ENCODE measurements at places on chromosomes 4 and X.

DNA sequence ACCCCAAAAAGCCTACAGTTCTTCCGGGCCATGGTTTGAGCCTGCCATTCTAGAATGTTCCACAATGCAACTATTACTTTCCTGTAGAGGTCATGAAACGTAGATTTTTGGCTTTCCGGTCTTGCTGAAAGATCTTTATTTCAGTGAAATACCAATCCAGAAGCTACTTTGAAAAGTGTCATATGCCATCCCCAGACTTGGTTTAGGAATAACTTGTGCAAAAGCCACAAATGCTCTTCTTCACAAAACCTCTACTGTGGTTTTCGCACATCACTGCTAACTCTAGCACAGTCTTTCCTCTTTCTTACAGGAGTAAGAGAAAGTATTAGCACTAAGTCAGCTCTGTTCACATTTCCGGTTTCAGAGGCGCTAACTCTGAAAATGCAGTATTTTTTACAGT is 12.7 kb upstream of the CD40LG start:
- DNase-seq = no peak

DNA sequence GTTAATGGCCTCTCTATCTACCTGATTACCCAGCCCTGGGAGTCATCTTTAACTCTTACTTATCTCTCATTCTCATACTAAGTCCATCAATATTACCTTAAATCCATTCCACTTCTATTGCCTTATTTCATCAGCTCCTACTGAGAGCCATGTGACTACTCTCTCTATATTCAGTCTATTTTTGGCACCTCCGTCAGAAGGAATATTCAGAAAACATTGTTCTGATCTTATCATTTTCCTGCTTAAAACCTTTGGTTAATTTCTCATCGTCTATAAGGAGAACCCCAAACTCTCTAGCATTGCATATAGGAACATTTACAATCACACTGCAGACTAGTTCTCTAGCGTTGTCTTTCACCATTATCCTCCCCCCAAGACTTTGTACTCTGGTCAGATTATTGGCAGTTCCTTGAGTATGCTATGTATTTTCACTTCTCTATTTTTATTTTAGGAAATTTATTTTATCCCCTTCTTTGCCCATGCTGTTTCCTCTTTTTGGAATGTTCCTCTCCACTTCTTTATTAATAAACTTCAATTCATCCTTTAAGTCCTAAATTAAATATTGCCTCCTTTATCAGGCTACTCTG is 13.7 kb upstream of the AMMECR1 start:
- no peak for DNase-seq

DNA sequence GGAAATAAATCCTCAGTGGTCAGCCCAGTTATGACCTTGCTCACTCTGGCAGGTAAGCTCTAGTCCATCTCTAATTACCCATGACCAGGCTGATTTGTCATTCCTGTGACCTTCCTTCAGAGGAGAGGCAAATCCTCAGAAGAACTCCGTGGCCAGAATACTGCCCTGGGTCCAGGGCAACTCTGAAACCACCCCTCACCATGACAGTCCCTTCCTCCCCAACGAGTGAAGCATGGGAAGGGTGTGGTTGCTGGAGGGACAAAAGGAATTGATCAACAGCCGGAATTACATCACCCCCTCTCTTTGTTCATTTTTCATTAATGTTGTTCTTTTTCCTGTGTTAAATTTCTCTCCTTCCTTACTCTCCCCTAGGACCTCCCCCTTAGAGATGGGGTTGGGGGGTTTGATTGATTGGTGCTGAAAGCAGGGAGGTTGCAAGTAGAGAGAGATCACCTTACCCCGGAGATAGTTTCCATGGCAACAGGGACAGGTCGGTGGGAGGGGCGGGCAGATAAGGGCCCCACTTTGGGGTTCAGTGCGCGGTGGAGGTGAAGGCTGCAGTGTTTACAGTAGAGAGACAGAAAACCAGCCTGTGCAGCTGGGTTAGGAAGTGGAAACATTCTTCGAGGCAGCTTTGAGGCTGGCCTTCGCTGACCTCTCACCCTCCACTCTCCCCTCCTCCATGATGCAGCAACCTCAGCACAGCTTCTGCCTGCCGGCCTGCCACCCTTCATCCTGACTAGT is 647.4 kb downstream of the BCOR start:
- no peak for DNase-seq

GRCh38 chr4:161714931-161715330 is 448.9 kb downstream of the FSTL5 start:
- DNase-seq = no peak

- no peak for DNase-seq
These were observed 132.7 kb downstream of the PJA1 start for GRCh38 chrX:69032601-69033000.

DNA sequence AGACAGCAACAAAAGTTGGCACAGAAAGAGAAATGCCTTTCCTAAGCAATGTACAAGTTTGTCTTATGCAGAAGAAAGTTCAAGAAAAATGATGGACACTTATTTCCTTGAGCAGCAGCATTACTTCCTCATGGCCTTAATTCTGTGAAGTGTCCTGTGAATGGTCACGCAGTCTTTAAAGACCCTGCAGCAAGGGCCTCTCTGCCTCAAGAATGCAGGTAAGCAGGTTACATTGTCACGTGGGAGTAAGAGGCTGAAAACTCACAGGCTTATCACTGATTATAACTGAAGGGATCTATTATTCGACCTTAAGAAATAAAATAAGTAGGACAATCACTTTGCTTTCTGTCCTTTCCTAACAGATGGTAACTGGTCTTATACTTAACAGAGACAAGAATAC is 109.1 kb downstream of the ATP8A1 start:
- DNase-seq = no peak

DNA sequence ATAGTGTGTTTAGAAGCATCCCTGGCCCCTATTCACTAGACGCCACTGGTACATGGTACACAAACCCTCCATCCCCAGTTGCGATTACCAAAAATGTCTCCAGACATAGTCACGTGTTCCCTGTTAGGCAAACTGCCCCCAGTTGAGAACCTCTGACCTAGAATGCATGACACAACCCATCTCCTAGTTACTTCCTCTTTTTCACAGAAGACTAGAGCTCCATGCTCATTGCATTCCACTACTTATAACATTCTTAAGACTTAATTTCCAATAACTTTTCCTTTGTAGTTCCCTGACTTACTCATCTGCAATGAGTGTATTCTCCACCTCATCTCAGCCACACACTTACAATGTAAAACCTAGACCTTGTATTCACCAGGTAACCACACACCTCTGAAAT is 68.6 kb downstream of the PRSS12 start:
- no peak for DNase-seq

- DNase-seq = no peak
These were observed 20.8 kb upstream of the SLC10A4 start for GRCh38 chr4:48462363-48462762.

DNA sequence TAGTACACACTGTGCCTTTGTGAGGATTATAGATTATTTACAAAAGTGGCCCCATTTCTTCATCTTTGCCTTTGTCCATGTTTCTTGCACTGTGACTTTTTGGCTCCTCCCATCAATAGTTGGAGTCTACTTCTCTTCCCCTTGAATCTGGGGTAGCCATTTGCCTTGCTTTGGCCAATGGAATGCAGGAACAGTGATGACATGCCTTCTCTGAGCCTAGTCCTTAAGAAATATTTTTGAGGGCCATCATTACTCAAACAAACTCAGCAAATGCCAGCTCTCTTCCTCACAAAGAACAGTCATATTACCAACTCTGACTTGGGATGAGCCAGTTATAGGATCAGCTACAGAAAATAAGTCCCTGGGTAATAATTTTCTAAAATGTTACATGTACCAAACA is 189.6 kb downstream of the FRMPD4 start:
- DNase-seq = no peak

- DNase-seq = no peak
These were observed 355.8 kb downstream of the KLHL4 start for GRCh38 chrX:87873347-87873941.

- DNase-seq = no peak
These were observed 67.4 kb downstream of the CRMP1 start for GRCh38 chr4:5825321-5826041.

DNA sequence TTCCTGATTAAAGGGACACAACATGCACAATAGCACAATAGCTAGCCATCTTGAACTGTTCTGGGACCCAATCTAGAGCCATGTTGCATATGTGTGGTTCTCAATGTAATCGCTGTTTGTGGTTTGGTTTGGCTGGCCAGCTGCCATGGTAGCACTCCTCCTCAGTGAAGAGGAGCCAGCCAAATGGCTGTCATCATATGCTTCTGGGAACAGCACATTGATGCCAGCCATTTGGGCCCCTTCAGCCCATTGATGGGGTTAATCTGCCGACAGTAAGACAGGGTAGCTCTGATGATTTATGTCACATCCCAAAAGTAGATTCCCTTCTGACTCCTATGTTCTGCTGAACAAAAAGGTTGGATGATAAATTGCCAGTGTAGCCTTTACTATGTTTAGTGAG is 48.5 kb downstream of the AWAT2 start:
- no peak for DNase-seq

- DNase-seq = no peak
These were observed 2.8 kb downstream of the ABLIM2 start for GRCh38 chr4:8155660-8156421.

DNA sequence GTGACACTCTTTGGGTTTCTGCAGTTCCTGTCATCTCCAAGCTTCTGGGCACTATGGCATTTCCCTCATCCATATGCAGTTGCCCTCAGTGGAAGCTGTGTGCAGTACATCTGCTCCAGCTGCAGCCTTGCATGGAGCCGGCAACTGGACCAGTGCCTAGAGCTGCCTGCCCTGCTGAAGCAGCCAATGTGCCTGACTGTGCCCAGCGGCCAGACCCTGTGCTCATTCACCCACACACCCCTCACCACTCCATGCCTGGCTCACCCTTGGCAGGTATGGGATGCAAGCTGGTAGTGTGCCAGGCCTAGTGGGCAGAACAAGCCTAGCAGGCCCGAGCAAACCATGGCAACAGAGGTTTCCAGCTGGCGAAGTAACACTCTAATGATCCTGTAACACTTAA is 370.8 kb downstream of the FSTL5 start:
- no peak for DNase-seq

DNA sequence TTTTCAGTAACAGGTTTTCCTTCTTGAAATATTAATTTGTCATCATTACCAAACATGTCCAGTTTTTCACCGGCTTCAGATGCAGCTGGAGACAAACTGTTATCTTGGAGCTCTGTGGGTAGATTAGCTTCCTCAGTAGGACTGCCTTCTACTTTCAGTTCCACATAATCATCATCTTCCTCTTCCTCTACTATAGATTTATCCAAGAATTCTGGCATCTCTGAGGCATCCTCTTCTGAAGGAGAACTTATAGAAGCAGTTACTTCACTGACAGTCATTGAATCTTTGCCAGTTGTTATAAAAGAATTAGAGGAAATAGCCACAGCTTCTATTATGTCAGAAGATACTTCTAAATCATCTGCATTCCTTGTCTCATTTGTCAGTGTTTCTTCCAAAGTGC is 162.9 kb downstream of the LRBA start:
- DNase-seq = no peak

DNA sequence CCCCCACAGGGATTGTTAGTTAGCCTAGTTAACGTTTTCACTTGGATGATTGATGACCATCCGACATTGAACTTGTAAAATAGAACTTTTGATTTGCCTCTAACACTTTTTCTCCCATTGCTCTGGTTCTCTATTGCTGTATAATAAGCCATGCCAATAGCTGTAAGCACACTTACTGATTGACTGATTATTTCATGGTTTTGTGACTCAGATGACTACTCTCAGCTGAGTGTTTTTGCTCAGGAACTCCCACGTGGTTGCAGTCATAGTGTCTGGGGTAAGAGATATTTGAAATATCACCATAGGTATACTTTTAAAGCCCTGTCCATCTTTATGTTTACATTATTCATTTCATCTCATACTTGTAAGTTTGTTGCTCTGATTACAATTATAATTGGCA is 1285.5 kb downstream of the STIM2 start:
- no peak for DNase-seq

GRCh38 chr4:162485486-162485885 is 321.7 kb upstream of the FSTL5 start:
- no peak for DNase-seq

DNA sequence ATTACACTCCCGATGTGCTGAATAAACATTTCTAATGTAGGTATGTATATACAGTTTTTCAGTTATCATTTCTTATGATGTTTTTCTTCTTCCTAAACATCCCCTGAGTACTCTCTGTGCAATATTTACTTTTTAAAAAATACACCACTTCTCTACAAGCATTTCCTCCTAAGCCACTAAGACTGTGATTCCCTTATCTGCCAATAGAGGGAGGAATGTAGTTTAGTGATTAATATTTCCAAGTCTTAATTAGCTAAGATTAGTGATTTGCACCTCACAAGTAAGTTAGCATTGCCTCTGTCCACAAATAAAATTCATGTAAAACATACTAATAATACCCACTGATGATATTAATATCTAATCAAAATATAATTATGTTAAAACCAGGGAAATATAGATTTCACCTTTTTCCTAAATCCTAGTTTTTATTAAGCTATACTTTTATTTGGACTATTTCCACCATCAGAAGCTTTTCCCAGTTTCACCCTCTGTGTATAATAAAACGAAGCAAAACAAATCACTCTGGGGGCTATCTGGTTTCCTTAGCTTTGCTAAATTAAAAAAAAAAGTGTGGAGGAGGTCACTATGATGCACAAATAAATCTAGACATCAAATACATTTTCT is 909.1 kb downstream of the FAT4 start:
- DNase-seq = no peak

DNA sequence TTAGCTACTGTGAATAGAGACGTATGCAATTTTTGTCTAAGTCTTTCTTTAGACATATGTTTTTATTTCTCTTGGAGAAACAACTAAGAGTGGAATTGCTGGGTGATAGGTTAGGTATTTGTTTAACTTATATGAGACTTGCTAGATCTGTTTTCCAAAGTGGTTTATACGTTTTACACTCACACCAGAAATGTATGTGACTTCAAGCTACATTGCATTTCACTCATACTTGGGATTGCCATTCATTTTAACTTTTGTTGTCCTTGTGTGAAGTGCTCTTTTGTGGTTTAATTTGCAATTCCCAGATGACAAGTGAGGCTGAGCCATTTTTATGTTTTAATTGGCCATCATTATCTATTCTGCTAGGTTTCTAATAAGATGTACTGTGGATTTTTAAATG is 817.2 kb downstream of the GLUD2 start:
- no peak for DNase-seq

DNA sequence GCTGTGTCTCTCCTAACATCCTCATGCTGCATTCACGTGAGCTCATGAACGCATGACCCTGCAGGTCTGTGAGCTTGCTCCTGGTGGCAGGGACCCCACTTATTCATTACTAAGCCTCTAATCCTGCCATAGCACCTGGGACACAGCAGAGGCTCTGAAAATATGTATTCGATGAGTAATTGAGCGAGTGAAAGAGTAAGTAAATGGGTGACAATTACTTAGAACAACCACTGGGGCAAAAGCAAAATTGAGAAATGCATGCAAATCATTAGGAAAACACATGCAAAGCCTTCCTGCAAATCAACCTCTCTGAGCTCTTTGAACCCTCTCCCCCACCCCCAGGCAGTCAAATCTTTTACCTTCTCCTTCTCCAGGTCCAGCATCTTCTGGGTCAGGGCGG is 23.6 kb upstream of the C4orf50 start:
- DNase-seq = no peak

GRCh38 chrX:148928811-148929210 is 428.4 kb downstream of the AFF2 start:
- no peak for DNase-seq

- DNase-seq = no peak
These were observed 1.3 kb downstream of the LCORL start for GRCh38 chr4:18020145-18020670.

GRCh38 chr4:158484173-158484885 is 37.4 kb upstream of the RXFP1 start:
- DNase-seq = no peak

- no peak for DNase-seq
These were observed 340 bp downstream of the HNRNPD start for GRCh38 chr4:82373486-82373815.

GRCh38 chrX:67787196-67787595 is 243.4 kb downstream of the AR start:
- DNase-seq = no peak
